ENCODE measurements at places on chromosomes 4 and X.

GRCh38 chr4:105979506-105979905, 84.2 kb downstream of the NPNT start:
- no peak for DNase-seq

GRCh38 chr4:108119199-108119800, 49.4 kb downstream of the LEF1 start:
- no peak for DNase-seq

DNA sequence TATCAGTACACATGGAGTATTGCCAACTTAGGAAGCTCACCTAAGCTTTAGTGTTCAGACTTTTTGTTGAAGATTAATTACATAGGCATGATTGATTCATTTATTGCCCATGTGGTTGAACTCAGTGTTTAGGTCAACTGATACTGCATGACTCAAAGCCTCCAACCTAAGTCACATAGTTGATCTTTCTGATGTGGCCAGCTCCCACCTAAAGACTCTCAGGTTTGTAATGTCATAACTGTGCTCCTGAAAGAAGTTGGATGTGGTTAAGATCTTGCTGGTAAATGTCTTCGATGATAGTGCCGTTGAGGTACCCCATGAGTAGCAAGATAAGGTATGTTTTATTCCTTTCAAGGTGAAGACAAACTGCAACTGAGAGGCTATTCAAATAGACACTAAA, 192.5 kb downstream of the EDA start:
- DNase-seq: no peak

DNA sequence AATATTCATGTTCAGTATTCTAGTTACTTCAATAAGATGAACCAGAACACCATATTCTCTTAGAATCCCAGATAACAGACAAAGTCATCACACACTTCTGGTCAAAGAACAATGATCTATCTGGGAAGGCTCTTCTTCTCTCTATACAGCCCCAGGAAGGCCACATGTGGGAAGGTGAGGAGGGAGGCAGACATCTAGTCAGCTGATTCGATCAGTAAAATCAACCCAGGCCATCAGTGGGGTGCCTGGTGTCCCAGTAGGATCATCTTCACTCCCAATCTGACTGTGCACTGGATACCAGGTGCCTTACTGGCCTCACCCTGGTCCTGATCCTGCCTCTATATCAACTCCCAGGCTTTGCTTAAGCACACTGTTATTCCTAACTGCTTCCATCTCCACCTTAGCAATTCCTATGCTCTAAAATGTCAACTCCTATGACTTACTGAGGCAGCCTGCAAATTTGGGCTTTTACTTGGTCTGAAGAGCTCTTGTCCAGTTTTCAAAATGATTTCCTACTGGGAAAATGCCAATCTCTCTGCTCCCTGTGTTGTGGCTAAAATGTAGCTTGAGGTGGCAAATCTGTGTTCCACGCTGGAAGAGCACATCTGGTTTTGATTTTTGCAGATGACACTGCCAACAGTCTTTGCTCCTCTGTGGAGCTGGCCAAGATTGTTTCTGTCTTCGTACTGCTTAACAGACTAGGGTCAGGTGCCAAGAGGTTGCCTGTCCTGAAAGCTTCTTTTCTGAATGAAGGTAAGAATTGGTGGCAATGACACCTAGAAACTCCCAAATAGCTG, 128.7 kb downstream of the MGST2 start:
- DNase-seq: no peak

- no peak for DNase-seq
Measured at GRCh38 chrX:111270339-111270738, at the start of gene CAPN6. Gene CAPN6 (minus strand): TSS chrX:111270483. CDS start chrX:111263936, 6,547 bp downstream.

- no peak for DNase-seq
Measured at GRCh38 chr4:24519649-24520048, 64.7 kb downstream of the DHX15 start.

GRCh38 chr4:84317513-84317912, 181.6 kb downstream of the NKX6-1 start:
- DNase-seq: no peak

DNA sequence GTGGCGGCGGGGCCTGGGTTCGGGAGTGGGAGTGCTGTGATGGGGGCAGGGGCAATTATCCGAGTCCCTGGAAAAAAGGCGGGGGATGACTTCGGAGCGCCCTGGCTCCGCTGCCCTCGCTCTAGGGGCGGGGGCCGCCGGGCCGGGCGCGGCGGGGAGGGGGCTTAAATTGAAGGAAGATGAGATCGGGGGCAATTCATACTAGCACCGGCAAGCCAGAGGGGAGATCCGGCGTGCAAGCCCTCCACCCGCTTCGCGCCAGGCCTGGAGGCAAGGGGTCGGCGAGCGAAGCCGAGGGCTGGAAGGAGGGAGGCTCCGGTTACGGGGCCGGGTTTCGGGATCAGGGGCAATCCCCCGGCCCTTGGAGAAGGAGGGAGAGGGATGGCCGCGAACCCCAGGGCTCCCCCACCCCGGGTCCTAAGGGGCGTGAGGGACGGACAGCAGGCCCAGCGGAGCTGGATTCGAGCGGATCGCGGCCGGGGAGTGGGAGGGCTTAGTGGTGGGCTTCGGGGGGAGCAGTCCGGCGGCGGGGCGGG, 1.2 kb downstream of the BCORL1 start:
- DNase-seq: no peak

DNA sequence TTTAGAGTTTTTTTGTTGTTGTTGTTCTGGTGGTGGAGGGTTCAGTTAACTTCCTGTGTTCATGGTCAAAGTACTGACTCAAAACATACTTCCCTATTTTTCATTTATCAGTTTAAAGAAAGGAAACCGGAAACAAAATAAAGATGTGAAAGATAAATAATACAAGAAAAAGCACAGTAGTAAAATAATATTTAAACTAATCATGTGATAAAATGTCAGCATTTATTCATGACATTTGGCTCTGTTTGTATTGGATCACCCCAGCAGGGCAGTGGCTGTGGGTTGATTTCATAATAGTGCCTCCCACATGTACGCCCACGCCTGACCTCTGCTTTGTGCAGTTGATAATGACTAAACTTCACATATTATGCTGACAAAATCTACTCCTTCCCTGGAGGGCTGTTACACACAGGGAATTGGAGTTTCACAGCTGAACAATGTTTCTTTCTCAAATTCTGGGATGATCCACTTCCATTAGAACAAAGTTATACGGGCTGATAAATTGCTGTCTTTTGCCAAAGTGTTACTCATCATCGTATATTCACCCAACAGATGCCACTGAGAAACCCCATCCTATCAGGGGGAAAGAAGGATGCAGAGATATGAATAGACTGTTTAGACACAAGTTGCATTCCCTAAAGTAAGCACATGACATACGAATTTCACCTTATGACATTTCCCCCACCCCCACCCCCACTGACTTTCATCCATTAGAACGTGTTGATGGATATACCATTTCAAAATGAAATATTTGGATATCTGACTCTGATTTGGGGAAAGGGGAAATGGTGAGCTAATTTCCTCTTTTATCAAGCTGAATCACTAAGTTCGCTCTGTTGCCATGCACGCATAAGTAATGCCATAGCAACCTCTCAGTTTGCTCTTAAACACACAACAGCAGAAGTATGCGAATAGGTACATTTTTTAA, 48.3 kb downstream of the AMELX start:
- DNase-seq: no peak

DNA sequence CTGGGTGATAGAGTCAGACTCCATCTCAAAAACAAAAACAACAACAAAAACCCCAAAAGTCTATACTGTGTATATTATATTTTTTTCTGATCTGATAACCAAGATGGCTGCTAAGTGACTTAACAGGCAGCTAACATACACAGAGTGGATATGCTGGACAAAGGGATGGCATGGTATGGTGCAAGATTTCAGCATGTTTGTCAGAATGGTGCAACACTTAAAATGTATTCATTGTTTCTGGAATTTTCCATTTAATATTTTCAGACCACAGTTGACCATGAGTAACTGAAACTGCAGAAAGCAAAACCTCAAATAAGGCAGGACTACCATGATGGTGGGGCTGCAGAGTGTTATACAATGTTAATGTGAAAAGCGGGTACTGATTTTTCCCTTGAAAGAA, 6.1 kb upstream of the BOD1L1 start:
- no peak for DNase-seq

- DNase-seq: no peak
Measured at GRCh38 chr4:40728333-40728732, 21.4 kb upstream of the NSUN7 start.

- no peak for DNase-seq
Measured at GRCh38 chr4:73729534-73730165, 10.7 kb upstream of the CXCL8 start.

- no peak for DNase-seq
Measured at GRCh38 chr4:48228949-48229348, 40.7 kb downstream of the TEC start.

DNA sequence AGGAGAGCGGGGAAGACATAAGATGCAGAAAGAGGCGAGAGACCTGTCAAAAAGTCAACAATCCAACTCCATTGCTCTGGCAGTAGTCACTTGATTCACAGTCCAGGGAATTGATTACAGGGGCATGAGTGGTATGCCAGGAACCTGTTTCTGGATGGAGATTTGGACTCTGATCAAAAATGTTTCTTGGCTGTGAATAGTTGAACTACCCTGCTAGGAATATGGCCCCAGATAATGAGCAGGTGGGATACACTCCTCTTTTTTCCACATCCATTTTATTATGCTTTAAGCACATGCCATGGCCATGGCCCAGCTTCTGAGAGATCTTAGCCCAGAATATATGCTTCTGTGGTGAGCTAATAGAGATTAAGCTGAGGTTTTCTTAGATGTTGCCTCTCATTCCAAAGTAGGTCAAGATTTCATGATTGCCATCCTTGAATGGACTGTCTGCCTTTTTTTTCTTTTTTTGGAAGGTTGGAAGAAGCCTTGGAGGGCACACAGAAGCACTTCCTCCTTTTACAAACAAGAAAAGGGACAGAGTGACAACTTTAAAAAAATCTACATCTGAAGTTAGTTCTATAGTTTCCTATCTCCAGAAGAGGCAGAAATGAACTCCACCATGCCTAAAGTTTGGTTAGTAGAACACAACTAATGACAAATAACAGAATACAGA, 121.9 kb downstream of the KIT start:
- DNase-seq: no peak

DNA sequence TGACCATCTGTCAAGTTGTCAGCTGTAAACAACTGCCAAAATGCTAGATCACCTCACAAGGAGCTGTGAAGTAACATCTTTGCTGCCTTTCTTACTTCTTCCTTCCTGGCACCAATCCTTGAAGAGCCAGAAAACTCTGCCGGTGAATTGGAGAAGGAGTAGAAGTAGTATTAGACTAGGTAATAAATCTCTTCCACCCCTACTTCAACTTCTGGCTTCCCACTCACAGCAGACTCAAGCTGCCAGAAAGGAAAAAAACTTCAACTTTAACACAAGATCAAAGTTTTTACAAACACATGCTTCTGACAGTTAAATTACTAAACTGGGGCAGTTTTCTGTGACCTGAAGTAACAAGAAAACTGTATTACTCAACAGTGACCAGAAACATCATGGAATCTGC, 164.7 kb upstream of the SLC7A11 start:
- DNase-seq: no peak

DNA sequence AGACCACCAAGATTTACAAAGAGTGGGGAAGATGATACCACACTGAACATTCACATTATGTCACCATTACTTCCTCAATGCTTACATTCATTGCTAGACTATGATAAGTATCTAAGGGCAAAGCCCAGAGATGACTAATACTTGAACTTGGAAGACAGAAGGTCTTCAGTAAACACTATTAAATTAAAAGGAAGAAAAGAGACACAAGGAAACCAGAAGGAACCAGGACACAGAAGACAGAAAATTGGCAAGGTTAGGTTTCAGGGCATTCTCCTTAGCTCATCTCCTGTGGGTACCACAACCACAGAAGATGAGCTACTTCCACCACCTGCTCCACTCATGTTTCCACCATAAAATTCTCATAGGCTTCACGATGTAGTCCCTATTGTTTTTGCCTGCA, 64.9 kb downstream of the NLGN4X start:
- no peak for DNase-seq

DNA sequence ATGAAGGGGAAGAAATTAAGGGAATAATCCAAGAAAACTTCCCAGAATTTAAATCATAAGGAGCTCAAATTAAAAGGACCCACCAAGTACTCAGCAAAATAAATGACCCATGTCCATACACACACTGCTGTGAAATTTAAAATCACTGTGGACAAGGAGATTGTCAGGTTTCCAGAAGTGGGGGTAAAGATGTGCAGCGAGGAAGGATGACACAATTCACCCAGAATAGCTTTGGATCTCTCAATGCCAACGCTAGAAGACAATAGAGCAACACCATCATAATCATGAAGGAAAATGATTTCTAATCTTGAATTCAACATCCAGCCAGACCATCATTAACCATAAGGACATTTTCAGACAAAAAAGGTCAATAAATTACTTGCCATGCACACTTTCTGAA, 65.7 kb downstream of the CASK start:
- DNase-seq: no peak

DNA sequence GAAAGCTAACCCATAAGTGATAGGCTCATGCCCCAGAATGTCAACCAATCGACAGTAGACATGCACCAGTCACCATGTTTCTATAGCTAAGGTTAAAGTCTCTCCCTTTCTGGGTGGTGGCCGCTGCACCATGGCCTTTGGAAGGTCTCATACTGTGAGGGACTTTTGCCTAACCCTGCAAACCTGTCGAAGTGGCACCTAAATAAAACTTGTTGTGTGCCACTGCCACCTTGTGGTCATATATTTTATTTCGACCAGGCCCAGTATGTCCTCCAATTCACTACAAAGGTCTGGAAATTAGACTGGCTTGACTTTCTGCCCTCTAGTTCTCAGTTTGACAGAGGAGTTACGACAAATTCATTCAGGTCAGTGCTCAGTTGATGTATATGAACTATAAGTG, 163.1 kb downstream of the SMARCA1 start:
- no peak for DNase-seq

- DNase-seq: no peak
Measured at GRCh38 chrX:130083656-130084382, 26.5 kb downstream of the ELF4 start.

- no peak for DNase-seq
Measured at GRCh38 chrX:151982222-151982621, 7.7 kb upstream of the GABRE start.

GRCh38 chr4:3255611-3256186, 6.7 kb downstream of the MSANTD1 start:
- DNase-seq: no peak

DNA sequence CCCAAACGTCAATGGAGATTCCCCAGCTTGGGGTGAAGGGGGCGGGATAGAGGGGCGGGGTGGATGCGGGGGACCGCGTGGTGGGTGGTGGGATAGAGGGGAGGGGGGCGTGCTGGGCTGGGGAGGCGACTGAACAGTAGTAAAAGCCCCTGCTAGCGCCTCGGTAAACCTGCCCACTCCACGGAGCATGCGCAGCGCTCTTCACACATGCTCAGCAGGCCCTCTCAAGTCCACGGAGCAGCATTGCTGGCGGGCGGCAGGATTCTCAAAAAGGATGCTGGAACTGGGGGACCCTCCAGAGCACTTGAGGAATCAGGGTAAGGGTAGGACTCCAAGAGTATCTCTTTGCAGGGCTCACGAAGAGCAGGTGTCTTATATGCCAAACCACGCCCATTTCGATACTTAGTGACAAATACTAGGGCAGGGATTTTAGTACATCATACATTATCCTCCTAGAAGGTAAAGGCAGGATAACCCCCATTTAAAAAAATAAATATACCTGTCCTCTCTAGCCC, 378 bp upstream of the RPS6KA6 start:
- no peak for DNase-seq

Data from cortex of kidney (tissue), 1 donor.